ENCODE measurements at places on chromosomes 4 and X.

- DNase-seq = no peak
Measured at GRCh38 chr4:123206016-123206415, 190.6 kb upstream of the SPRY1 start.

- no peak for DNase-seq
Measured at GRCh38 chrX:13778916-13779315, 38.0 kb downstream of the GPM6B start.

DNA sequence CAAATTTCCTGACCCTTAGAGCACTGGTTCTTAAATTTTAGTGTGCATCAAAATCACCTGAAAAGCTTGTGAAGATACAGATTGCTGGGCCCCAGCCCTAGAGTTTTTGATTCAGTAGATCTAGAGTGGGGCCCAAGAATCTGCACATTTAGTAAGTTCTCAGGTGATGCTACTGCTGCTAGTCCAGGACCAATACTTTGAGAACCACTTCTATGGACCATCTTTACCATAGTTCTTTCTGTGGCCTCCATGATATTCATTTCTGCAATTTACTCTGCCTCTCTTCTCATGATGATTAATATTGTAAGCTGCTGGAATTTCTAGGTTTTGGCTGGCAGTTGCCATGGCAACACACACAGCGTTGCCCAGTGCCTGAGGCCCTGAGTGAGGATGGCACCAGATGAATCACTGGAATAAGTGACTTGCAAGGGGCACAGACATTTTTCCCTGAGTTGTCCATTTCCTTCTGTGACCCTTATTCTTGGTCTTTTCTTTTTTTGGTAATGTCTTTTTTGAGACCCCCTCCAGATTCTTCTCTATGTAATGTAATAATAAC is 83.6 kb downstream of the PPP1R2C start:
- no peak for DNase-seq

DNA sequence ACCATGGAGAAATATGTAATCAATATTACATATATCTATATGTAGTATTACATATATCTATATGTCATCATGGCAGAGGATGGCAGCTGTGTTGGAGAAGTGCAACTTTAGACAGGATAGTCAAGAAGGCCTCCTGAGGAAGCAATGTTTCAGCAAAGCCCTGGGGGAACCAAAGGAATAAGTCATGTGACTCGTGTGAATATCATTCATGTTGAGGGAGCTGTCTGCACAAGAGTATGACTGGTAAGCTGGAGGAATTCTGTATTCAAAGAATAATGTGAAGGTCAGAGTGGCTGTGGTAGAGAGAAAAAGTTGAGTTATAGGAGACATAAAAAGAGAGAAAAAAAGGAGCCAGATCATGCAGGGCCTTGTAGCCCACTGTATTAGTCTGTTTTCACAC is 92.9 kb upstream of the EDNRA start:
- no peak for DNase-seq

DNA sequence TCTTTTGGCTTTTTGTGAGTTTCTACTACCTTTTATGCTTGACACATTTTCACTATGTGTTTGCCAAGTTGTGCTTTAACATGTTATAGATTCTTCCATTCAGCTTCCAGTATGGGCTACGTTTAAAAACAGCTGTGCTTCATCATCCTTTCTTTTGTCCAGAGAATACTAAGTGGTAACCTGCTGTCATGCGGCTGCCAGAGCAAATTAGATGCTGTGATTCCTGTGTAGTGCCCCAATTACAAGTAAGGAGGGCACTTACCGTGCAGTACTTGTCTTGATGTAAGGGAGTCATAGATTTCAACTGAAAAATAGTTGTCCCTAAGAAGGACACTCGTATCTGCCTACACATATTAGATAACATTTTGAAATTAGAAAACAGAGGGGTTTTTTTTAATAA is 531.8 kb upstream of the GALNTL6 start:
- DNase-seq = no peak

GRCh38 chr4:149264093-149264733 is 551.4 kb downstream of the IQCM start:
- DNase-seq = no peak

DNA sequence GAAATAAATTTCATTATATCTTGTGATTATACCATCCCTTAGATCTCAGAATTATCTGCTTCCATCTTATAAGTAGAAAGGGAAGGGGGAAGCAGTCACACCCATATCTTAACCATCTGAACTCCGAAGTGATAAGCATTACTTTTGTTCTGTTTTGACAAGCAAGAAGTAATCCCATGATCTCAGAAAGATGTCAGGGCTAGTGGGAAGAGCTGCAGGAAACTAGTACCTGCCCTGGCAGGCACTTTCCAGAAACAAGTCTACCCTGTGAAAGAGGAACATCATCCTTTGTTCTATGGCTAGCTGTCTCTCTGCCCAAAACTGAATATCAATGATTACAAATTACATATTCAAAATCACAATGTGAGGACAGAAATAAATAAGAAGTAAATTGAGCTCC is 244.4 kb downstream of the SPOCK3 start:
- DNase-seq = no peak

GRCh38 chr4:96103086-96103485 is 263.2 kb downstream of the PDHA2 start:
- no peak for DNase-seq

- peak; percentile 59 for DNase-seq
Measured at GRCh38 chr4:70715097-70715496, 6.7 kb upstream of the RUFY3 start.

GRCh38 chrX:150213481-150214030 is 149.6 kb upstream of the MAMLD1 start:
- DNase-seq = no peak

- DNase-seq = no peak
Measured at GRCh38 chrX:50704360-50704759, 109.6 kb downstream of the SHROOM4 start.

- no peak for DNase-seq
Measured at GRCh38 chr4:5814421-5814820, 78.5 kb downstream of the CRMP1 start.

GRCh38 chr4:27007507-27007906 is 146.9 kb downstream of the STIM2 start:
- no peak for DNase-seq

GRCh38 chr4:56803471-56803870 is 18.0 kb downstream of the SPINK2 start:
- peak; percentile 1 for DNase-seq

DNA sequence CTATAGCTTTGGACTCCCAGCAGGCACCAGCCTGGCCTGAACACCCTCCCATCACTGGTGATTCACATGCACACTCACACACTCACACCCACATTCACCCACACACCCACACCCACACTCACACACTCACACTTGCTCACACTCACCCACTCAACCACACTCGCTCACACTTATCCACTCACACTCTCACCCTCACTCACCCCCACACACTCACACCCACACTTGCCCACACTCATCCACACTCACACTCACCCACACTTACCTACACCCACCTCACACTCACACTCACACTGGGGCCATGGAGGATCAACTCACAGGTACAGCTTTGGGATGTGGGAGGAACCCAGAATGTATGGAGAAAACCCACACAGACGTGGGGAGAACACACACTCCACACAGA is 548.2 kb upstream of the FAT1 start:
- DNase-seq = no peak

- DNase-seq = no peak
Measured at GRCh38 chr4:75633846-75634245, 3.5 kb upstream of the CDKL2 start.

GRCh38 chr4:153024466-153024865 is 88.3 kb downstream of the FHDC1 start:
- DNase-seq = no peak

DNA sequence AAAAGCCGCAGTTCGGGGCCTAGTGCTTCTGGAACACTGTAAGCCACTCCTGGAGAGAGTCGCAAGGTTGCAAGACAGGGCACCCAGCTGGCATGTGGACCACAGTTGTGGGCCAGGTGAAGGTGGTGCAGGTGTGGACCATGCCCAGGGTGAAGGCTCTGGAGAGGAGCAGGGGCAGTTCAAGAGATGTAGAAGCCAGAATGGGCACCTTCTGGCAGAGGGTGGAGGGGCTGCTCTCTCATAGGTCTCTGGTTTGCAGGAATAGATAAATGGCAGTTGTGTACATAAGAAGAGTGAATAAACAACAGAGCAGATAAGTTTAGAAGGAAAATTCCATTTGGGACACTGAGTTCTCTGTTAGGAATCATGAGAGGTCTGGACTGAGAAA is 38.6 kb downstream of the TNIP3 start:
- no peak for DNase-seq

GRCh38 chr4:159367781-159368080 is 264.9 kb downstream of the RAPGEF2 start:
- DNase-seq = no peak

GRCh38 chr4:182286931-182287330 is 43.7 kb downstream of the TENM3 start:
- no peak for DNase-seq

DNA sequence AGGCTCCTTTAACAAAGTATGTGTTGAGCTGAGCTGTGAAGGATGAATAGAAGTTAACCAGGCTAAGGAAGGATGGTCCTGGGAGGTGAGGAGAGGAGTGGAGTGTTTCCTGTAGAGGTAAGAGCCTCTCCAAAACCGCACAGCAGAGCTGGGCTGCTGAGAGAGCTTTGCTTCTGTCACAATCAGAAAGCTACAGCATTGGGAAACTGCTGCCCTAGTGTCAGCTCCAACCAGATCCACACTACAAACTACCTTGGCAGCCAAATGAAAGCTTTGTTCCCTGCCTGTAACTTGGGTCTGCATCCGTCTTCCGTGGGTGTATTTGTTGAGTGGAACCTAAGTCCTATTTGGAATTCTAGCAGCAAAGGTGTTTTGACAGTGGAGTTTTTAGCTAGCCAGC is 91.8 kb downstream of the REPS2 start:
- no peak for DNase-seq

GRCh38 chrX:102077426-102077825 is 48.1 kb upstream of the TCEAL2 start:
- DNase-seq = no peak

- DNase-seq = no peak
Measured at GRCh38 chr4:139779691-139780090, 114.1 kb downstream of the MGST2 start.

DNA sequence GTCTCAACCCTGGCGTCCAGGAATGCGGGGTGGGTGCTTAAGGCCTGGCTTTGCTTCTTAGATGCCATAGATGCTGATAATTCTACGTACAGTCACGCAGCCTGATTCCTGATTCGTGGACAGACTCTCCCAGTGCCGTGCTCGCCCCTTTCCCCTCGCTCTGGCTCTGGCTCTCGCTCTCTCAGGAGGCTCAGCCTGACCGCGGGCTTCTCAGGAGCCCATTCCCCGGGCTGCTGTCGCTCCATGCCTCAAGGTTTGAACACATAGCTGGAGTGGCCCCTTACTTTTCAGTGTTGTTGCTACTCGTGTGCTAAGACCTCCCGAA is 59.2 kb upstream of the ZC4H2 start:
- DNase-seq = peak; percentile 2

GRCh38 chrX:8036914-8037313 is 109.7 kb upstream of the PNPLA4 start:
- DNase-seq = no peak

DNA sequence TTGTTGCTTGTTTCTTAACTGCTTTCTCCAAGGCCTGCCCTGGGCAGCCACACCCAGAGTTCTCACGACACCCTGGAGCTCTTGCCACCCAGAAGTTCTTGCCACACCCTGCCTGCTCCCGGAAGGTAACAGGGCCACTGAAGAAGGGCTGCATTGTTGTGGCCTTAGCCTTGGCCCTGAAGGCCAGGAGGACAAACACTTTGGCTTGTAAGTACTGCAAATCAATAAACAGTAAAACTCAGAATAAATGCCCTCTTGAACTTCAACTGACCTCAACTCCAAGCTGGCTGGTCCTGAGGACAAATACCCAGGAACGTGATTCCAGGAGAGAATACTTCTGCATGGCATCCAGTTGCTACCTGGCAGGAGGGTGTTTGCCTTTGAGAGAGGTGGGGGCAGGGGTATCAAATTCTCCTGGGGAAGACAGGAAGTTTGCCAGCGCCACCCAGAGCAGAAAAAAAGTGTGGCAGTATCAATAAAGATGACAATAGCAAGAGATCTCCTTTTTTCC is 54.1 kb downstream of the TLR10 start:
- DNase-seq = no peak

GRCh38 chr4:48944252-48944651 is 37.7 kb upstream of the OCIAD2 start:
- no peak for DNase-seq

DNA sequence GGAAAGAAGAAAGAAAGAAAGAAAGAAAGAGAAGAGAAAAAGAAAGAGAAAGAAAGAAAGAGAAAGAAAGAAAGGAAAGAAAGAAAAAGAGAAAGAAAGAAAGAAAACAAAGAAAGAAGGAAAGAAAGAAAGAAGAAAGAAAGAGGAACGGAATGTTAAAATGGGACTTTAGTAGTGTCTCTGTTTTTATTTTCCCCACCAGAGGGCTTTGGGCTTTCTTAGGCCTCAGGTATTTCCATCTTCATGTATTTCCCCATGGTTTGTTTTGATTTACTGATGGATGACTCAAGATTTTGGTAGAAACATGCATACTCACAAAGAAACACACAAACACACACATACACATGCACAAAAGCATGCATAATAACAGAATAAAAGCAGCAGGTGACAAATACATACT is 181.2 kb downstream of the AFF2 start:
- DNase-seq = no peak
